Stimulated activated CD4-positive, alpha-beta T cell treated with anti-CD3 and anti-CD28 coated beads, TNF-alpha, amount 100 ng/mL, for 24 hours (primary cell): ENCODE measurements at places on chromosomes 12 and 14.

DNA sequence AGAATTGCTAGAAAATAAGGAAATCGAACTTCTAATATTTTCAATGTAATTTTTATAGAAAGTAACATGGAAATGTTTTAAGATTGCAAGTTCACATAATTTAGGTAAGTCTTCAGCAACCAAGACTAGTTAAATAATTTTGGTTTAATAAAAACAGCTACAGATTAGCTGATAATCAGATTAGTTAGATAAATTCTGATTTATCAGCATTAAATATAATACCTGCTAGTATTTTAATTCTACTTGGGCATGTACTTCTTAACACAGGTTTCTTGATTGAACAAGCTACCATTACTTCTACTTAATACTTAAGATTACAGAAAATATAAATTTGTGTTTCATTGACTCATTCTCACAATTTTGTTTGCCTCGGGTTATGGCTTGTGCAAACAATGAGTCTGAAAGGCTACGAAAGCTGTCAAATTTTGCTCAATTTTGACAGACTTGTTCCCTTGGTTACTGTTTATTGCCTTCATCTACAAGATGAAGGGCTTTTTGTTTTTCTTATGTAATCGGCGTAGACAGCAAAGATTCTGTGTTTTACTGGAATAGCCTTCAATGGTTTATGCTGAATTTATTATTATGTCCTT is 116.1 kb upstream of the NUDT4 start:
- DNase-seq, result no peak

- DNase-seq, result no peak
These were observed 55.3 kb upstream of the STON2 start for GRCh38 chr14:81455390-81455789.

DNA sequence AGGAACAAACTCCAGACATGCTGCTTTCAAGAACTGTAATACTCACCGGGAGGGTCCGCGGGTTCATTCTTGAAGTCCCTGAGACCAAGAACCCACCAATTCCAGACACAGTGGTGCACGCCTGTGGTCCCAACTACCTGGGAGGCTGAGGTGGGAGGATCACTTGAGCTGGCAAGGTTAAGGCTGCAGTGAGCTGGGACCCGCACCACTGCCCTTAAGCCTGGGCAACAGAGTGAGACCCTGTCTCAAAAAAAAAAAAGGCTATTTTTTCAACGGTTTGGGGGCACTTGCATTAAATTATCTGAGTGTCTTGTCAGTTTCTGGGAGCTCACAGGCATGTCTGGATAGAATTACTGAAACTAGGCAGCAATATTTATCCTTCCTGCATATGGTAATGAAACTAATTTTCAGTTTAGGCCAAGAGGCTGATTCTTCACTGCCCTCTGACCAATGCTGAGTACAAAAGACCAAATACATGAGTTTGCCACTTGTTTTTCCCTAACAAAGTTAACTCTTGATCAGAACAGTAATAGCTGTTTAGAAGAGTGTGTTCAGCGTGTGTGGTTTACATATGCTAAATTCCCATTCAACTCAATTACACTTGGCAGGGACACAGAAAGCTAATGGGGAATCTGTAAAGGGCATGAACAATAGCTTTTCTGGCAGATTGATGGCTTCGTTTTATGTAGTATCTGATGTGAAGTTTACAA is 65.8 kb upstream of the RASSF3 start:
- no peak for DNase-seq

DNA sequence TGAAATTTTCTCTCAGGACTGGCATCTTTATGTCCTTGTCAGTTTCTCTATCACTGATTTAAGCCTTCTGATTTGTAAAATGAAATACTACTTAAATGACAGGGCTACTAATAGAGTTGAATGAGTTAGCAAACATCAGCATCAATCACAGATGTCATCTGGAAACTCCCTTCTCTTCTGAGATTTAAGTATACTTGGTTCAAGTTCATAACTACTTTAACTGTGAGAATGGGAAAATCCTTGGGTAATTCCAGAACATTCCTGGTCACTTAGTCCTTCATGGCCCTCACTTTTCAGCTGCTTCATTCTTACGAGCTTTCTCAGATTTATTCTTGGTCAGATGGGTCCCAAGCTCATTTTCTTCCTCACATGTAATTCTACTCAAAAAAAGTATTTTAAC is 1655.3 kb upstream of the FLRT2 start:
- no peak for DNase-seq

- DNase-seq, result no peak
These were observed 113.6 kb upstream of the SFSWAP start for GRCh38 chr12:131597333-131597732.

DNA sequence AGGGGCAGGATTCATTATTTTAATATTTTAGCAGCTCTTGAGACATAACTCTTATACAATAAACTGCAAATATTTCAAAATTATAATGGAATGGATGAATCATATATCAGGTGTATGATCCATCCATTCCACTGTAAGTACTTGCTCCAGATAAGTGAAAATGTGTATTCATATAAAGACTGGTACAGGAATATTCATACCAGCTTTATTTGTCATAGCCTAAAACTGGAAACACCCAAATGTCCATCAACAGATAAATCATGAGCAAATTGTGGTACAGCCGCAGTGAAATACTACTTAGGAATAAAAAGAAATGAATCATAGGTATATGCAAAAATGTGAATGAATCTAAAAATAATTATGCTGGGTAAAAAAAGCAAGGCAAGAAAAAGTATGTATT is 263.6 kb upstream of the SYT10 start:
- DNase-seq, result no peak

DNA sequence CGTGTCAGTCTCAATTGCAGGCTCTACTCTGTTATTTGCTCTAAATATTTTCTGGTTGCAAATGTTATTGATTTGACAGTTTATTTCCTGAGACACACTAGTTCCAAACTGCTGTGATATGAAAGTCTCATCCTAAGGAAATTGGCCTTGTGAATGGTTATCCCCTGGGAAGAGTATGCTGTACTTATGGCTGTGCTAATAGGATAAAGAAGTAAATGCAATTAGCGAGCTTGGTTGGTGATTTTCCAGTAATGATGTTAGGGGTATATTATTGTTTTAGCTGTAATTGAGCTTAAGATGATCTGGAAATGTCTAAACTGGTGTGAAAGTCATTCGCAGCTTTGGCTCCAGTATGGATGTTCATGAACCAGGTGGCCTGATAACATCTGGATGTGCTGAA is 197.9 kb downstream of the SUDS3 start:
- DNase-seq, result no peak

GRCh38 chr14:55438066-55438683 is 2.2 kb downstream of the TBPL2 start:
- DNase-seq, result no peak

- DNase-seq, result no peak
These were observed 715 bp downstream of the NEK9 start for GRCh38 chr14:75126121-75126544.

- DNase-seq, result no peak
These were observed 83.3 kb downstream of the SSPN start for GRCh38 chr12:26278666-26279065.

DNA sequence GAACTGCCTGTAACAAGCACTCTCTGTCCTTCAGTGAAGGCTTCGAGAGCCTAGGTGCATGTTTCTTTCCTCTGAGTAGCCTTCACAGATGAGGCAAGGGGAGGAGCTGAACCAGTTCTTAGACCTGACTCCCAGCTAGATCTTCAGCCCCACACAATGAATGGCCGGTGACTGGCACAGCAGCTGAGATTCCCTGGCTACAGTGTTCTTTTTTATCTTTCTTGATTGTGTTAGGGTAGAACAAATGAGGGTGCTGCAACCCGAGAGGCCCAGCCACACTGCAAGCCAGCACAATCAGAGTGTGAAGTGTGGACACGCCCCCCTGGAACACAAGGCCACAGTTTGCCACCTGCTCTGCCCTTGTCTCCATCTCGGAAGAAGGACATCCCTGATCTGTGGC is 19.1 kb upstream of the COL2A1 start:
- no peak for DNase-seq

GRCh38 chr14:95204705-95205104 is 47.4 kb upstream of the DICER1 start:
- no peak for DNase-seq

GRCh38 chr14:103066399-103066798 is 9.1 kb upstream of the CDC42BPB start:
- no peak for DNase-seq

DNA sequence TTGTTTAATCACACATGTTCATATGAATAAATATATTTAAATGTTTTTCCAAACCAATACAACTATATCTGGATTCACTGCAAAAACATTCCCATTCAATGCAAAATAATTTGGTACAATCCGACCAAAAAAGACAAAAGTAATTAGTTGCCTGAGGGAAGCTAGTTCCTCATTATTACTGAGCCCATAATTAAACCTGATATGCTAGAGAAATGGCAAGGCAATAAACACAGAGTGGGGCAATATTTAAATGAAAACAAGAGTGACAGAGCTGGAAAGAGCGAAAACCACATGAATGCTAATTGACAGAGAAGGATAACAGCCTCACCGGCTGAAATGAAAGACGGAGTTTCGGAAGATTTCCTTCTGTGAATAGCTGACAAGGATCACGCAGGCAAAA is 82.6 kb downstream of the TMCC3 start:
- no peak for DNase-seq

DNA sequence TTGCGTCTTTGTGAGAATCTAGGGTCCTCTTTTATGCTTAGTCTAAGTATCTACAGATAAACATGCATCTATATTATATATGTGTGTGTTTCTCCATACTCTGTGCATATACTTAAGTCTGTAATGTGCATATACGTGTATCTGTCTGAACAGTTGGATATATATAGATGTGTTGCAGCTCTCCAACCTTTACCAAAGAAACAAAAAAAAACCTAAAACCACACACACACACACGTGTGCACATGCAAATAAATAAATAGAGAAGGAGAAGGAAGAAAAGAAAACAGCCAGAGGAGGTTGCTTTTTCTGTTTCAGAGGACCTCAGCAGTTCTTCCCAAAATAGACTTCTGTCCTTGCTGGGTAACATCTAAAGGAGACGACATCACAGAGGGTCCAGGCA is 244.9 kb downstream of the CACNA1C start:
- DNase-seq, result no peak

- DNase-seq, result no peak
These were observed 54.6 kb upstream of the DICER1 start for GRCh38 chr14:95211721-95212504.
